Pancreas (tissue), 10 donors: ENCODE measurements at places on chromosomes 4 and X.

- no peak for DNase-seq
These were observed 54.5 kb upstream of the NOCT start for GRCh38 chr4:138961129-138961528.

GRCh38 chr4:68489338-68489737 lies 42.1 kb downstream of the TMPRSS11E start:
- no peak for DNase-seq

GRCh38 chrX:50881028-50881427 lies 29.5 kb upstream of the BMP15 start:
- no peak for DNase-seq

GRCh38 chrX:43175434-43175833 lies 397.5 kb upstream of the PPP1R2C start:
- DNase-seq = no peak

DNA sequence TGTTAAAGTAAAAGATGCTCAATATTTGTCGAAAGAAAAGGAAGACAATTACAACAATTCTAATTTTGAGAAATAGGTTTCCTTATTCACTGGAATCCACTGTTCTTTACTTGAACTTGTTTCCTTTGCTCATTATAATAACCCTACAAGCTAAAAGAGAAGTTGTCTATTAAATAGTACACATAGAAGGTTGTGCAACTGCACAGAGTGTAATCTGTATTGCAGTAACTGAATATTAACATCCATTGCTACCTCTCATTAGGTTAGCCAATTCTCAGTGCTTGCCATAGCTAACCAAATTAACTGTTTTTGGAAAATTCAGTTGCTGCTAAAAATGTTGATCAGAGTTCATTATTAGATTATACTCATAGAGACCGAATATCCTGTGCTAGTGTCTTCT lies 120.0 kb downstream of the PDLIM5 start:
- DNase-seq = no peak

GRCh38 chr4:1414831-1415680 lies 8.8 kb upstream of the NKX1-1 start:
- peak; percentile 42 for DNase-seq

DNA sequence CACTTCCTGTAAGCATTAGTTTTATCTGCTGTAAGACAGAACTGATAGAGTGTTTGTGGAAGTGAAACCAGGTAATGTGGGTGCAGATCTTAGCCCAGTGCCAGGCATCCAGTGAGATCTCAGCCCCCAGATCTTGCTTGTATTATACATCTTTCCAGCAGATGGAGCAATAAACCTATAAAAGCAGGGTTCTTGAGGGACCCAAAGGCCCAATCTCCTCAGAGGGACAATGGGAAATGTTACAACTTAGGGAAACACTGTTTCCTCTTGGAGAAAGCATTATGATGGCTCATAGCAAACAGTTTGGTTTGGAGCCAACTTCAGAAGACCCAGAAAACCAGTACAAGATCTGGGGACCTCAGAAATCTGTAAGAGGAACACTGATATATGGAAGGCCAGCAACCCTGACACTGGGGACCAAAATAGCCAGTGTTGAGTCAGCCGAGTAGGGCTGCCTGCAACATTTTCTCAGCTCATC lies 206.3 kb downstream of the SLC7A11 start:
- no peak for DNase-seq

DNA sequence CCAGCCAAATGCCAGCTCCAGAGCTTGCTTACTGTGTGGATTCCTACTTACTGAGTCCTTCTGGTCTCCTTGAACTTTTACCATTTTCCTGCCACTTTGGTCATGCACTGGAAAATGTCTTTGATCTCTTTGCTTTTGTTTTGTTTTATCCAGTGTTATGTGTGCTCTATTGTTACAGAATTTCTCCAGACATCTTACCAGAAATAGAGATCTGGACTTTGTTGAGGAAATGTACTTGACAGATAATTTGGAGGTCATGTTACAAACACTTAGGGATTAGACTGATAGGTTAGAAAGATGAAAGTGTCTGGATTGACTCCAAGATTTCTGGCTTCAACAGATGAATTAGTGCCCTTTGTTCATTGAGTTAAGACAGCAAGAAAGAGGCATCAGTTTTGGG lies 5.7 kb upstream of the ZNF330 start:
- no peak for DNase-seq
